KG1 (cell line): ENCODE measurements at places on chromosomes 5 and 9.

DNA sequence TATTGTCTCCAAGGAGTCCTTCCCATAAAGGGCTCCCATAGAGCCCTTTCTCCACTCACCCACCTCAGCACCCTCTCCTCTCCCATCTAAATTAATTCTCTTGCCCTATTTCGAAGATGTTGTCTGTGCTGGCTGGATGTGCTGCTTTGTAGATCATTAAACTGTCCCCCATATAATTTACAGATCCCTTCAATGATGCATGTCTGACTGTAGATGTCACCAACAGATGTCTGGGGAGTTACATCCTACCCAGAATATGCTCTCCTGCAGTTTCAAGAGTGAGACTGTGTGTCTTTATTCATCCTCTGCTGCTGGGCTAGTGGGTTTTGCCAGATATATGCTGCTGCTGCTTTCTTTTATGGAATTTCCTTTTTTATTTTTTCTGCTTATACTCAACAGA is 351.2 kb downstream of the MLLT3 start:
- DNase-seq: no peak

- DNase-seq: no peak
These were observed 455.4 kb downstream of the CAAP1 start for GRCh38 chr9:26437056-26437711.

DNA sequence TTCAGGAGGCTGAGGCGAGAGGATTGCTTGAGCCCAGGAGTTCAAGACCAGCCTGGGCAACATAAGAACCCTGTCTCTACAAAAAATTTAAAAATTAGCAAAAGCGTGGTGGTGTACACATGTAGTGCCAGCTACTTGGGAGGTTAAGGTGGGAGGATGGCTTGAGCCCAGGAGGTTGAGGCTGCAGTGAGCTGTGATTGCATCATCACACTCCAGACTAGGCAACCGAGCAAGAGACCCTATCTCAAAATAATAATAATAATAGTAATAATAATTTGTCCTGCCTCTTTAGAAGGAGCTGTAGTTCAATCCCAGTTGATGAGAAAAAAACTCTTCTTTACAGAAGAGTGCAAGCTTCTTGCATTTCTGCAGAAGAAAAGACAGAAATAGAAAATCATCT is 10.0 kb upstream of the CD74 start:
- DNase-seq: no peak

DNA sequence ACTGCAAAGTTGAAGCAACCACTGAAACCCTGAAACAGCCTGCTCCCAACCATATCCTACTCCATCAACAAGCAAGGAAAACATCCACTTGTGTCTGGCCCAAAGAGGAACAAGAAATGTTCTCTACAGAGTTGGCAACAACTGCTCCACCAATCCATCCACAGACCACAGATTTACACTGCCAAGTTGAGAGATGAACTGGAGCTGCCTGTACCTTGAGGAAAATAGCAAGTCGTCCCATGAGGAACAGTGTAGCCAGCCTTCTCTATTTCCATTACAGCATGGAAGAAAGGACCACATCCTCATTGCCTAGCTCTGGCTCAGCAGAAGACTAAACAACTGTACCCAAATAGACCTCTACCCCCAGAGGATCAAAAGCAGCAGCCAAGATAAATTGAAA is 60.4 kb downstream of the DEPDC1B start:
- DNase-seq: no peak

- DNase-seq: no peak
These were observed 23.7 kb upstream of the LMNB1 start for GRCh38 chr5:126753227-126753626.

DNA sequence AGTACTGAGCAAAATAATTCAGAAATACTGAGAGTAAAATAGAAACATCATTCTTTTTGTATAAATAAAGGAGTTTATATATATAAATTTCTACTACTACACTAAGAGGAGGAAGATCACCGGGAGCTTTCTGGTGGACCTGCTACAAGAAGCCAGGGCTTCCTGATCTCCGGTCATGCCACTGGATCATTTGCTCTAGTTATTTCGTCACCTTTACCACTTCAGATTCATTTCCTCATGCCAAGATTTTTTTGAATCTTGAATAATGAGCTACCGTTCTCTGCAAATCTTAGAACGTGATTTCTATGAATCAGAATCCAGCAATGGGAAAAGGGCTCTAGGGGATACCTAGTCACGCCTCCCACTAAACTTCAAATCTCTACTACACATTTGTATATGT is 51.9 kb upstream of the TBC1D9B start:
- no peak for DNase-seq

DNA sequence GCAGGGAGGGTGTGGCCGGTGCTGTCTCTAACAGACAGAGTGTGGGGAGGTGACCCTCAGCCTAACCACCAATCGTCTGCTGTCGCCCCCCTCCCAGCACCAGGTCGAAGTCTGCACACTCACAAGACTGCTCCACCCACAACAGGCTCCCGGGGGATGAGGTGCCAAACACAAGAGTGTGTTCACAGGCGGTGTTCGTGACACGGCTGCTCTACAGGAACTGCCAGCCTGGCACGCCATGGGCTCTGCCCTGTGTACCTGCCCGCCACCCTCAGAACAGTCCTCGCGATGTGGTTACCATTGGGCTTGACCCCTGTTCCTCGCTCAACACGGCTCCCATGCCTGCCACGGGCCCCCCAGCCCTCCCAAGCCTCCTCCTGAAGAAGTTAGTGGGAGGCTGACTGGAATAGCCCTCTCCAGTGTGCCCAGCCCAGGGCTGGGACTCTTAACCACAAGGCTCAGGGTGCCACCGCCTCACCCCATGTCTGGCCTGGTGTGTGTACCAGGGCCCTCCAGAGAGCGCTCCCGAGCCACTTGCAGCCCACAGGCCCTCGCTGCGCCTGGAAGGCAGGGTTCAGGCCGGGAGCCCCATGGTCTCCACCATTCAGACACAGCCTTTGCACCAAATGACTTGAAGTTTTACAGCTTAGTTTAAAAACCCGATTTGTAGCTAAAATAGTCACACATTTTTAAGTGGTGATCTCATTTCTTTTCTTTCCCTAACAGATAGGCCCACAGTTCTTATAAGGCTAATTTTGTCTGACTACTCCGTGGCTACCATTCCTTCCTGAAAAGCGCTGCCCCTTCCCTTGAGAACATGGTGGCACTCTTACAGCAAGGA is 102.5 kb downstream of the CAMSAP1 start:
- DNase-seq: no peak

GRCh38 chr9:36166168-36166927 is 2.8 kb upstream of the CCIN start:
- DNase-seq: peak; percentile 50

DNA sequence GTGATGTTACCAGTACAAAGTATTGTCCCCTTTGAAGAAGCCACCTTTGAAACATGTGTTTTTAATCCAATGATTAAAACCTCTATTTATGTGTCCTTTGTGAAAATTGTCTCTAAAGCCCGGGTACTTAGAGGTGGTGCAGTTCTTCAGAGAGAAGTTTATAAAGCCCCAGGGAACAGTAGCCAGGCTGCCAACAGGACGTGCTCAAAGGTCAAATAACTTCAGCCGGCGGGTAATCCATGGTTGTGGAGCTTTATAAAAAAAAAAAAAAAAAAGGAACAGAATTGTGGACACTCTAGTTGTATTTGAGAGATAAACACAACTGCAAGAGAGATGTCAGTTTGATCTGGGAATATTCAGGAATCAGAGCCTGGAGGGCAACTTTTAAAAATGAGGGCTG is 57.9 kb upstream of the CTNND2 start:
- DNase-seq: no peak

DNA sequence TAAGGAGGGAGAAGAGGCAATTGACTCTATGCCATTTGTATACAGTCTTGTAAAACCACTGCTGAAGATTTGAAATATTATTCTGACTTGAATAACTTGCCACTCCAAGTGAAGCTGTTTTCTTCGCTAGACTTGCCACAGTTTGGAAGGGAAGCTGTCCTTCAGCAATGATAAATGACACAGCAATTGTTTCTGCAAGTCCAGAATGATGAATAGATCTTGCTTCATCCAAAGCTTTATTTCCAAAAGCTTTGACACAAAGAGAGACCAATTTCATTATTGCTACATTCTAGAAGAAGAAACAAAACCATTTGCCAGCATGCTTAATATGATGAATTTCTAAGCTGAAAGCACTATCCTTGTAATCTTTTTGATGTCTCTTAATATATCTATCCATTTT is 73.7 kb downstream of the ZNF366 start:
- DNase-seq: no peak
